Midbrain (tissue), 1 donor: ENCODE measurements at places on chromosomes 16 and 17.

- DNase-seq = no peak
Observed at GRCh38 chr17:8465356-8465755, 29.7 kb downstream of the NDEL1 start.

- peak; percentile 86 for DNase-seq
Observed at GRCh38 chr16:1929578-1930337, 11.5 kb upstream of the HS3ST6 start.

DNA sequence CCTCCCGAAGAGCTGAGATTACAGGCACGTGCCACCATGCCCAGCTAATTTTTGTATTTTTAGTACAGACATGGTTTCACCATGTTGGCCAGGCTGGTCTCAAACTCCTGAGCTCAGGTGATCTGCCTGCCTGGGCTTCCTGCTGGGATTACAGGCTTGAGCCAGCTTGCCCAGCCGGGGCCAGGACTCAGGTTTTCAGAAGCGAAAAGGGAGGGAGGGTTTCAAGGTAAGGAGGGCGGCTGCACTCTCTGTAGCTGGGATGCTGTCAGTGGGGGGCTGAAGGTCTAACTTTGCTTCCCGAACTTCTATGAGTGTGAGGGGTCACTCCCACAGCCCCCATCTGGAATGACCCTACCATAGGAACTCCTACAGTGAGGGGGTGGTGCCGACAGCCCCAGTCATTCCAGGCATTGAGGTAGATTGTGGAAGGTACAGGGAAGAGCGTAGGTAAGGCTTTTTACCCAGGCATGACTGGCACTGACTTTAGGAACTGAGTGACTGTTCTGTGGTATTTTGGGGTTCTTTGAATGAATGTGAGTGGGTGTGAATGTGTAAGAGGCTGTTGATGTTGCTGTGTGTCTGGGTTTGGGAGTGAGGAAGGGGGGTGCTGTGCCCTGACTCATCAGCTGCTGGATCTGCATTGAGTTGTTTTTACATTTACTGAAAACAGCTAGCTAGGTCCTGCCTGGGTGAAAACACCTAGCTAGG is 3.8 kb upstream of the C1QL1 start:
- DNase-seq = no peak

GRCh38 chr17:57569853-57570252 is 175.2 kb downstream of the CCDC182 start:
- DNase-seq = no peak

- DNase-seq = no peak
Observed at GRCh38 chr16:83400234-83400633, 407.5 kb upstream of the HSBP1 start.

DNA sequence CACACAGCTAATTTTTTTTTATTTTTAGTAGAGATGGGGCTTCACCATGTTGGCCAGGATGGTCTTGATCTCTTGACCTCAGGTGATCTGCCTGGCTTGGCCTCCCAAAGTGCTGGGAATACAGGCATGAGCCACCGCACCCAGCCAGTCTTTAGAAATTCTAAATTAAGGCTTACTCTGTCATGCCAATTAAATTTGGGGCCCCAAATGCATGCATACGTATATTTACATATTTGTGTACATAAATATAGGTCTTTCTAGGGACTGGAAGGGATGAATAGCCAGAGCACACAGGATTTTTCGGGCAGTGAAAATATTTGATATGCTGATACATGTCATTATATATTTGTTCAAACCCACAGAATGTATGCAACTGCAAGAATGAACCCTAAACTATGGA is 105.1 kb downstream of the BCAS3 start:
- no peak for DNase-seq

DNA sequence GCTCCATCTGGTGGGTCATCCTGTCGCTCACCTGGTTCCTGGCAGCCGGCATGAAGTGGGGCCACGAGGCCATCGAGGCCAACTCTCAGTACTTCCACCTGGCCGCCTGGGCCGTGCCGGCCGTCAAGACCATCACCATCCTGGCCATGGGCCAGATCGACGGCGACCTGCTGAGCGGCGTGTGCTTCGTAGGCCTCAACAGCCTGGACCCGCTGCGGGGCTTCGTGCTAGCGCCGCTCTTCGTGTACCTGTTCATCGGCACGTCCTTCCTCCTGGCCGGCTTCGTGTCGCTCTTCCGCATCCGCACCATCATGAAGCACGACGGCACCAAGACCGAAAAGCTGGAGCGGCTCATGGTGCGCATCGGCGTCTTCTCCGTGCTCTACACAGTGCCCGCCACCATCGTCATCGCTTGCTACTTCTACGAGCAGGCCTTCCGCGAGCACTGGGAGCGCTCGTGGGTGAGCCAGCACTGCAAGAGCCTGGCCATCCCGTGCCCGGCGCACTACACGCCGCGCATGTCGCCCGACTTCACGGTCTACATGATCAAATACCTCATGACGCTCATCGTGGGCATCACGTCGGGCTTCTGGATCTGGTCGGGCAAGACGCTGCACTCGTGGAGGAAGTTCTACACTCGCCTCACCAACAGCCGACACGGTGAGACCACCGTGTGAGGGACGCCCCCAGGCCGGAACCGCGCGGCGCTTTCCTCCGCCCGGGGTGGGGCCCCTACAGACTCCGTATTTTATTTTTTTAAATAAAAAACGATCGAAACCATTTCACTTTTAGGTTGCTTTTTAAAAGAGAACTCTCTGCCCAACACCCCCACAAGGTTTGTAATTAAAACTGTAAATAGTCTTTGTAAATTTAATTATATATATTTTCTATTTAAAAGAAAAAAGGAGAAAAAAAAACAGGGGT is 1.7 kb downstream of the FZD2 start:
- no peak for DNase-seq
